ENCODE measurements at places on chromosomes 3 and 15.

DNA sequence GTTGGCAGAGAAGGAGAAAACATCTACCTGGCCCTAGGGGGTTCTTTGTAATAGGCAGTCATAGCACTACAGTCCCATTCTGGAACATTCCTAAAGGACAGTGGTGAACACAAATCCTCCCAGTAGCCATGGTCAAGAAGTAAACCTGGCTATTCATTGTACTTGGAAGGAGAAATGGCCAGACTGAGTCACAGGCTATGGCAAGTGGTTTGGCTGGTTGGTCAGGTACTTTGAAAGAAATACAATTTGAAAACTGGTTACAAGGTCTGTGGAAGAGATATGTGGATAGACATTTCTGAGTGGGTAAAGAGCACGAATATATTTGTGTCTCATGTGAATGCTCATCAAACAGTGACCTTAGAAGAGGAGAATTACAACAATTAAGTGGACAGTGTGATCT lies 33.0 kb upstream of the FAN1 start:
- DNase-seq, result no peak

DNA sequence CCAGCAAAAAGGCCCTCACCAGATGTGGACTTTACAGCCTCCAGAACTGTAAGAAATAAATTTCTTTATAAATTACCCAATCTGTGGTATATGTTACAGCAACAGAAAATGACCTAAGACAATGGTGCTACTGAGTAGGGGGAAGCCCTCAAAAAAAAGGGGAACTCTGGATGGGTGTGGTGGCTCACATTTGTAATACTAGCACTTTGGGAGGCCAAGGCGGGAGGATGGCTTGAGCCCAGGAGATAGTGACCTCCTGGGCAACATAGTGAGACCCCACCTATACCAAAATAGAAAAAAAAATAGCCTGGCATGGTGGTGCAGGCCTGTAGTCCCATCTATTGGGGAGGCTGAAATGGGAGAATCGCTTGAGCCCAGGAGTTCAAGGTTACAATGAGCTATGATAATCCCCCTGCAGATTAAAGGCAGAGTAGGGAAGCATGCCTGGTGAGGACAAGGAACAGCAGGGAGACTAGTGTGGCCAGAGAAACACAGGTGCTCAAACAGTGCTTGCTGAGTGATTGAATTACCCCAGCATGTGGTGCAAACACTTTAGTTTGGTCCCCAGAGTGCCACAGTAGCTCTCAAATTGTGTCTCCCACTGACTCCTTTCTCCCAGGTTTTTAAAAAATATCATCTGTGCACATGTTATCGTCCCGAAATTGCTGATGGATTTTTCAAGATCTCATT lies 13.9 kb upstream of the USP3 start:
- no peak for DNase-seq

DNA sequence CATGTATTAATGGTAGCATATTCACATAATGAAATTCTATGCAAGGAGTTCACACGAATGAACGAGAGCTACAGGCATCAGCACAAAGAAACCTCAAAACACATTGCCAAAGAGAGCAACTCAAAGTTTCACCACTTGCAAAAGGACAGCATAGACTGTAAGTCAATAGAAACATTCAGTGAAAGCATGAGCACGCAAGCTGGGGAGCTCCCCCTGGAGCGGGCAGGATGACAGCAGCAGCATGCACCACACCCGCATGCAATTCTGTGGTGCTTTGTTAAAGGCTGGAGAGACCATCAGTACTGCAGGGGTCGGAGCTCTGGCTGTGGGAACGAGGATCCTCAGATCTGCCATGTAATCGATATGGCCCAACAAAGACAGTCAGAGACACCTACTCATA lies 18.7 kb downstream of the OCA2 start:
- no peak for DNase-seq

DNA sequence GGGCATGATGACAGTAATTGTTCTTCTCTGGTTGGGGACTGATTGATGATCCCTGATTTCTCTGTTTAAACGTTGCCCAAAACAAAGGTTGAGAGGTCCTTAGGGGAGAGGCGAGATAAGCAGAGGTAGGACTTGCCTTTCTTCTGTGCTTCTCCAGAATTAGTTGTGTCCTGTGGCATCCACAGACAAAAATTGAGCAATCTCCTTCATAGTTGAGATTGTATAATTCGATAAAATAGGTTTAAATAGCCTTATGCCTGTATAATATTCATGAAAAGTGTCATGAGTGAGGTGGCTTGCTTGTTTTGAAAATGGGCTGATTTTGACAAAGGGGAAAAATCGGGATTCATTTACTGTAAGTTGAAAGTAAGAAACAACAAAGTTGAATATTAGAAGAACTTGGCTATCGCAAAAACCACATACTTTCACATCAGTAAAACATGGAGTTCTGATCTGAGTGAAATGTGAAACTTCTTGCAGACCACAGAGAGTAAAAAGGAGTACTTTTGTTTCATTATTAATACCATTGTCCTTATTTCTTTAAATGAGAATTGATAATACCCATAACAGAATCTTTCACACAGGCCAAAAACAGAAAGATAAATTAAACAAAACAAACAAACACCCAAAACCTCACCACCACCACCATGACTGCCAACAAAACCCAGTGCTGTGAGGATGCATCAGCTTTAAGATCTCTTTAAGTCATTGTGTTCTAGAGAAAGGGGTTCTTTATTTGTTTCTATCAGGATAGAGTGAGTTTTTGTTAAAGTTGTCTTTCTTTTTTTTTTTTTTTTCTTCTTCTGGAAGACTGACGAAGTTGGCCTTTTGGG lies 155.7 kb downstream of the LPP start:
- DNase-seq, result no peak

DNA sequence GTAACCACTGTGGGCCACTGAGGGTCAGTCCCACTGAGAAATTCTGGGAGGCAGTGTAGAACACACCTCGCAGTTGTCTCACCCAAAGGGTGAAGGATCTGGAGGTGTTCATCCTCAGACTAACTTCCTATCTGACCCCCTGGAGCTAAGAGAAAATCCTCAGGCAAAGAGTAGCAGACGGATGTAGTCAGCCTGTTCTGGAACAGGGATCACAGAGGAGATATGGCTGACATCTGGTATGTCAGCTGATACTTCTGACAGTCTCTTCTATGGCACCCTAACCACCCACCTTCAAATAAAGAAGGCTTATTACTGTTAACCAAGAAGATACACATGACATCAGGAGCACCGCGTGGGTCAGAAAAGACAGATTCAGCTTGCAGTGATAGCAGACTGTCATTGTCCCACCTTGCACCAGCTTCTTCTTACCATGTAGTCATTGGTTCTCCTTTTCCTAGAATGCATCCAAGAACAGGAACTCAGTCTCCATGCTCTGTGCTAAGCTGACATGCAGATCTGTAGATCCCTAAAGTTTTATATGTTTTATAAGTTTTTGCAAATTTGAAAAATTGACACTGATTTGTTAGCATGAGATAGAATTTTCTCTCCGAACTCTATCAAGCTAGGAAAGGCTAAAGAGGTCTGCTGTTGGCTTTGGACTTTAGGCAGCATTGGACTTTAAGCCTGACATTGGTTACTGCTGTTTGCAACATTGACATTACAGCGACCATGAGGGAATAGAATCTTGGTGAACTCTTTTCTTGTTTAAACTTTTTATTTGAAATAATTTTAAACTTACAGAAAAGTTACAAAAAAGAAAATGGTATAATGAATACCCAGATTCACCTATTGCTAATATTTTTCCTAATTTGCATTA lies 60.4 kb downstream of the KBTBD12 start:
- DNase-seq, result no peak

GRCh38 chr3:187919544-187919943 lies 174.3 kb upstream of the BCL6 start:
- DNase-seq, result no peak

- DNase-seq, result no peak
Measured at GRCh38 chr3:180265551-180265950, 228.8 kb upstream of the PEX5L start.

DNA sequence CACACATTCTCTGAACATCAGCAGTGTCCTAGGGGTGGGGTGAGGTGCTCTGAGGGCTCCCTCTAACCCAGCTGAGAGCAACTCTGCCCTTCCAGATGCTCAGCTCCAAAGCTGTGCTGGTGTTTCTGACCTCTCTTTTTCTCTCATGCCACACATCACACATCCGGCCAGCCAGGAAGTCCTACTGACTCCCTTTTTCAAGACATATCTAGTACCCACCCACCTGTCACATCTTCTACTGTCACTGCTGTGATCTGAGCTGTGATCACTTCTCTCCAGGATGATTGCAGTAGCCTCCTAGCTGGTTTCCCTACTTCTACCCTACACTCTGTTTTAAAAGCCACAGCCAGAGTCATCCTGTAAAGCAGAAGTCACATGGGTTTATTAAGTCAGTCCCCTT lies 30.2 kb upstream of the MASP1 start:
- DNase-seq, result no peak

GRCh38 chr3:74023395-74023794 lies 398.7 kb upstream of the PDZRN3 start:
- no peak for DNase-seq

GRCh38 chr15:98838387-98839259 lies 169.0 kb downstream of the PGPEP1L start:
- DNase-seq, result no peak

DNA sequence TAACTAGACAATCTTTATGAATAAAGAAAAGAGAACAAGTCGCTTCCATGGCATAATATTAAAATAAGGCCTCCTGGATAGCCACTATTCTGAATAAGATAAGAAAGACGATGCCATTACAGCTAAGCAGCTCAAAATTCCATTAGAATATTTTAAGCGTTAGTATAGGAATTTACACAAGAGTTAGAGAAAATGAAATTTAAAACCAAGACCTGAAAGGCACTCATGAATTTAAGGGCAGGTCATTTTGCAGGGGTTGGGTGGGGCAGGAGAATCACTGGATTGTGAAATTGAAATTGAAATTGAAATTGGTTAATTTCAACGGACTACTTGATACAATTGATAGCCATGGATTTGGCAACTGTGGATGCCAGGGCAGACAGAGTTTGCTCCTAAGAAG lies 91.8 kb upstream of the GOLGA8J start:
- DNase-seq, result no peak

GRCh38 chr3:177334803-177335202 lies 137.5 kb upstream of the TBL1XR1 start:
- no peak for DNase-seq

DNA sequence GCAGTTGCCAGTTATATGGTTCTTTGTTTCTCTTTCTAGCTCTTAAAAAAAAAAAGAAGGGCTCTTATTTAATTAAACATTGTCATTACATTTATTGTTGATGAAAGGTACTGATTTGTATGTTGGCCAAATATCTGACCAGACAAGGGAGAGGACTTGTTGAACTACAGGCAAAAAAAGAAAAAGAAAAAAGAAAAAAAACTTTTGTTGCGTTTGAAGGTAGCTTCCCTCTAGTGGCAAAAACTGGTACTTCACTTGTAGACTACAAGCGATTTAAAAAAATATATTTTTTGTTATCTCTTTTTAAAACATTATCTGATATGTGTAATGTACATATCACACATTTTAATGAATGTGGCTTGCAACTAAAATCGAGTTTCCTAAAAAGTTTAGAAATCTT lies 280.6 kb downstream of the ROBO2 start:
- DNase-seq, result no peak

- DNase-seq, result no peak
Measured at GRCh38 chr3:162602619-162603018, 1106.0 kb downstream of the OTOL1 start.

DNA sequence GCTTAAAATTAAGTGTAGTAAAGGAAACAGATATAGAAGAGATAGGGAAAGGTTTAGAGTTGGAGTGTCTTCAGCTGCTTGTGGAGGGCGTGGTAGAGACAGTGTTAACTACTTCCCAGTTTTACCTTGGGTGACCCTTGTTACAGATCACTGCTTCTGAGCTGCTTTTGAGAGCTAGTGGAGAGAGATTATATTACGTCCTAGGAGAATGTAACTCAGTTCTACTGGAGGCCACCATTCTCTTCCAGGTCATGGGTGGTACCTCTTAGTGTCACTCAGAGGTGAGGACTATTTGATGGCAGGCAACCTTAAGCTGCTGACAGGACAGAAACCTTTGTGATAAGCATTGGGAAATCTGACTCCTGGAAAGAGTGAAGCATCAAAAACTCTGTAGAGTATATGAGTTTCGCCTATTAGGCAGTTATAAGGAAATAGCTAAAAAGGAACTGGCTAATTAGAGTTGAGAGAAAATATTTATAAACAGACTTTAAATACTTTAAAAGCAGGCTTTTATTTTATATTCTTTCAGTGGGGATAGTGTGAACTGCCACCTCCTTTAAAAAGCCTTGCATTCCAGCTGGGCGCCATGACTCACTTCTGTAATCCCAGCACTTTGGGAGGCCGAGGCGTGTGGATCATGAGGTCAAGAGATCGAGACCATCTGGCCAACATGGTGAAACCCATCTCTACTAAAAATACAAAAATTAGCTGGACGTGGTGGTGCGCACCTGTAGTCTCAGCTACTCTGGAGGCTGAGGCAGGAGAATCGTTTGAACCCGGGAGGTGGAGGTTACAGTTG lies 106.5 kb downstream of the ZNF609 start:
- DNase-seq, result no peak

- no peak for DNase-seq
Measured at GRCh38 chr3:38960953-38961622, 90.7 kb downstream of the SCN11A start.

DNA sequence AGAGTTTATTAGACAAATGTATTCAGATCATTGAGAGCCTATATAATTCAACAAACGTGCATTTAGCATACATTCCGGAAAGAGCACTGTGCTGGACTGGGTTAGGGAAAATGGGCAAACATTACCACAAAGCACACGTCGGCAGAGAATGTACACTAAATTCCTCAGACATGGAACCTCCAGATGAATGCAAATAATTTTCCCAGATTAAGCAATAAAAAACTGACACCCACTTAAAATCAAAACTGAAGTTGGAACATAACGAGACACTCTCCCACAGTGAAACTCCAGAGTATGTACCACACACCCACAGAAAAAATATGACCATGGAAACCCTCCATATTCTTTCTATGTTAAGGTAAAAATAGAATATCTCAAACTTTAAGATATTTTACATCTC lies 4.8 kb downstream of the SECISBP2L start:
- no peak for DNase-seq

GRCh38 chr15:27341780-27342343 lies 370.9 kb downstream of the GABRG3 start:
- DNase-seq, result no peak

- no peak for DNase-seq
Measured at GRCh38 chr3:64992530-64993285, 304.9 kb upstream of the ADAMTS9 start.

GRCh38 chr3:143302638-143303171 lies 183.1 kb downstream of the CHST2 start:
- DNase-seq, result no peak

- DNase-seq, result no peak
Measured at GRCh38 chr15:73602992-73603391, 30.2 kb downstream of the NPTN start.

DNA sequence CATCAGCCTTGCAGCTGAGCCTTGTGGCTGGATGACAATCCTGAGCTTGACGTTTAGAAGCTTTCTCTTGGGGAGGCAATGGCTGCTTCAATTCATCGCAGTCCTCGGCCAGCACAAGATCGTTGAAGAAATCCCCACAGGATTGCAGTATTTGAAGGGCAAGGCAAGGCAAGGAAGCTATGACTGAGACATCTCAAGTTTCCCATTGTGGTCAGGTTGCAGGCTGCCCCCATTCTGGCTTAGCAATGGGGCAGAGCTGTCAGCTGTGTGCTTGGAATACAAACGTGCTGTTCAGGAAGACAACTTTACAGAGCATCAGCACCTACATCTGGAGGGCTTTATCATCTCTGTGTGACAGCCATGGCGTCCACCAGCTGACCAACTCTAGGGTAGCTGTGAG lies 275.9 kb upstream of the TBL1XR1 start:
- no peak for DNase-seq
